ENCODE measurements at places on chromosomes 5 and 9.

GRCh38 chr5:127074466-127074865 is 1.2 kb upstream of the C5orf63 start:
- DNase-seq: no peak

GRCh38 chr9:110249603-110250002 is 6.7 kb downstream of the TXN start:
- no peak for DNase-seq

GRCh38 chr5:176559683-176560082 is 10.5 kb downstream of the CDHR2 start:
- no peak for DNase-seq

- DNase-seq: no peak
Observed at GRCh38 chr9:113872485-113873143, 3.5 kb upstream of the ZNF618 start.

- DNase-seq: no peak
Observed at GRCh38 chr9:115855458-115856133, 298.0 kb upstream of the PAPPA start.

GRCh38 chr5:110043025-110043424 is 353.3 kb downstream of the MAN2A1 start:
- DNase-seq: no peak

DNA sequence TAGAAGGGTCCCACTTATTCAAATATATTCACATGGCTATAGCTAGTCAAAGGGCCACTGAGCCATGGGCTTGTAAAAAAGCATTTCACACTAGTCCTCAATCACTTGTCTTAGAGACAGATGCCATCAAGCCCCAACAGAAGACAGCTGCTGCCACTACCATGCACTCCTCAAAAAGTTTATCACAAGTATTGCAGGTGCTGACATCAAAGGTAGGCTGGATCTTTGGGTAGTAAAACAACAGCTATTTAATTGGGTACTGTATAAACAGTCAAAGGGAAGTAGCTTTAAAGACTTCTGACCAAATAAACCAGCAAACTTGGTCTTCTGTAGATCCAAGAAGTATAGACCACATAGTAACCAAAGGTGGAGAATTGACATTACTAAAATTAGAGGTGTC is 59.2 kb upstream of the FER start:
- no peak for DNase-seq

- DNase-seq: no peak
Observed at GRCh38 chr9:131329241-131329641, 39.7 kb downstream of the PLPP7 start.

DNA sequence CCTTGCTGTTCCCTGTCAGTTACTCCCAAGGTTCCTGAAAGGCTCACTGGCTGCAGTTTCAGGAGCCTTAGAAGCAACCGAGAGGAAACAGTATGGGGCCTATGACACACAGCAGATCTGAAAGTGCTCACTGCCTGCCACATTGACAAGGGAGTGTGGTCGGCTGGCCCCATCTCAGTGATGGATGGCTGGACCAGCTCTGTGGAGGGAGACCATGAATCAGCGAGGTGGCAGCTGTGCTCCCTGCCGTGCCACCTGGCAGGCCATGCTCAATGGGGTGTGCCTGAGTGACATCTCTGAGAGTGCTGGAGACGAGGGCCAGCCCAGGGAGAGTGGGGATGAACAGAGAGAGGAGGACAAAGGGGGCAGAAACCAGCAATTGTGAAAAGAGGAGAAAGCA is 49.1 kb downstream of the DOCK2 start:
- DNase-seq: no peak

- DNase-seq: no peak
Observed at GRCh38 chr9:89687848-89688247, 83.0 kb downstream of the GADD45G start.

GRCh38 chr5:10452768-10453331 is 11.2 kb downstream of the ROPN1L start:
- DNase-seq: no peak

- no peak for DNase-seq
Observed at GRCh38 chr9:36877239-36877638, 156.8 kb downstream of the PAX5 start.

DNA sequence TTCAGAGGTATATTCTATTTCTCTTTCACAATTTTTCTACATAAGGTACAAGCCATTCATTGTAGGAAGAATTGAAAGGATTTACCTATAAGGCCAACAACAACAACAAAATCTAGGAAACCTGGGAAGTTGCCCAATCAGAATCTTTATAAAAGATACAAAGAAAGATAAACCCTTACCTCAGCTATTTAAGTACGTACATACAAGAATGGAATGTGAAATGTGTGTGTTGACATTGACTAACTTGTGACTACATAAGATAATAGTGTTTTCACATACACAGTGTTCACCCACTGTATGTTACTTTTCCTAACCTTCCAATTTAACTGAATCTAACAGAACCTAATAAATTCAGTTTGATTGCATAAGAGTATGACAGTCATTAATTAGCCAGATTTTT is 154.1 kb downstream of the ADAMTS6 start:
- no peak for DNase-seq

GRCh38 chr5:78757269-78758053 is 108.9 kb upstream of the LHFPL2 start:
- DNase-seq: no peak

Data from activated CD4-positive, alpha-beta T cell treated with anti-CD3 and anti-CD28 coated beads, Interleukin-2, amount 50 U/mL, for 24 hours (primary cell).